Activated CD4-positive, alpha-beta T cell treated with anti-CD3 and anti-CD28 coated beads, Interleukin-2, amount 50 U/mL, for 24 hours (primary cell): ENCODE measurements at places on chromosomes 11 and 22.

DNA sequence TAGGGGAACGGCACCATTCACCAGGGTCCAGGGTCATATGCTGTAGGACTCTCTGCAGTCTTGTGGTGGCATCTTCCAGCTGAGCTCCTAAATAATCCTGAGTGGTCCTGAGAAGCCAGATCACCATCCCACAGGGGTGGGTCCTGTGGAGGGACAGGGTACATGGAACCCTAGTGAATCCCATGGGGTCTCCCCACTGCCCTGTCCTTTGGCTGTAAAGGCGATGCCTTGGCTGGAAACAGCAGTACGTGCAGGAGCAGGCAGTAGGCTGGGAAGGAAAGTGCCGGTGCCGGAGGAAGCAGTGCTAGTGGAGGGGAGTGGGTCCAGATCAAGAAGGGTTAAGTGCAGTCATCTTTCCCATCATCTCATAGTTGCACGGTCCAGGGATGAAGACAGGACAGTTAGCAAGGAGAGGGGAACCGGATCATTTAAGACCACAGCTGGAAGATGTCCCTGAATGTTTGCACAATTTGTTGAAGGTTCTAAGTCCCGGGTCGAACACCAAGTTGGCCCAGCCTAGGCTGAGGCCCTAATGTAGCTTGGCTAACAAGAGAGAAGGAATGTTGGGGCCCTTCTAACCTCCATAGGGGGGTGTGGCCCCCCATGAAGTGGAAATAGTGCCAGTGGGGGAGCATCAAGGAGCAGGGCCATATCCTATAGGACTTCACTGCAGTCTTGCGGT is 18.1 kb downstream of the TSPAN32 start:
- no peak for DNase-seq

DNA sequence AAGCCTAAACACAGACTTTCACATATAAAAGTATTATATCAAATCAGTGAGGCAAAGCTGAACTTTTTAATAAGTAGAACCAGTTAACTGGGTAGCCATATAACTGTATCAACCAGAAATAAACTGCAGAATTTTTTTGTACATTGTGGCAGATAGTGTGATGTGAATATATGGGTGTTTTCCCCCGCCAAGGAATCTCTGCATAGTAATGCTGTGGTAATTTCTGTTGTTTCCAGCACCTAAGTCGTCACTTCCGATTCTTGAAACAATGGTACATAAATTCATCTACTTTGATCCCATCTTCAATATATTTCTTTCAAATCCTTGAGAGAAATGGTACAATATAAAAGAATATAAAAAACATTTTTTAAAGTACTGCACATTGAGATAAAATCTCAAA is 39.6 kb downstream of the NARS2 start:
- DNase-seq = no peak

DNA sequence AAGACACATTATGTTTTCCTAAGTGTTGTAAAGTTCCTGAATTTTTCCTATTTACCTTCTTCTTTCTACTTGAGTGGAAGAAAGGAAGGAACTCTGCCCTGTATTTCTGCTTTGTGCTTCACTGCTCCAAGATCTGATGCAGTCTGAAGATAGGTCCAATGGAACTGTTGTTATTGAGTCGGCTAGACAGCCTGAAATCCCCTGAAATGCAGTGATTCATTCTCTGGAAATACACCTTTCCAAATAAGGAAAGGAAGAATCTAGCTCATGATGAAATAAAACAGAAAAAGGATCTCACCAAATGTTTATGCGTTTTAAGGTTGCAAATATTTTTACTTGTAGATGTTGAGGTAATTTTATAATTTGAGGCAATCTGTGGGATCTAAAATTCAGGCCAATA is 322.8 kb downstream of the GUCY1A2 start:
- DNase-seq = no peak

DNA sequence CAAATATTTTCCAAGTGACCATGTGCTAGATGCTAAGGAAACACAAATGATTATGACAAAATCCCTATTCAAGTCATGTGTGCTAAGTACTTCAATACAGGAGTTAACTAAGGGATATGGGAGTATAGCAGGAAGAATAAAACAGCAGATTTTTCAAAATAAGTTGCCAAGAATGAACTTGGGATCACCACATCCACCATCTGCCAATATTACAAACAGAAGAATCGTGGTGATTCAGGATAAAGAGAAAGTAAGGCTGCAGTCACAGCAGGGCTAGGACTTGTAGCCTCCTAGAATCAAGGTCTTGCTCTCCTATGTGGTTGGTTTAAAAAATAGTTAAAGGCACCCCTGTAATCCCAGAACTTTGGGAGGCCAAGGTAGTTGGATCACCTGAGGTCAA is 34.3 kb downstream of the MRTFA start:
- no peak for DNase-seq

DNA sequence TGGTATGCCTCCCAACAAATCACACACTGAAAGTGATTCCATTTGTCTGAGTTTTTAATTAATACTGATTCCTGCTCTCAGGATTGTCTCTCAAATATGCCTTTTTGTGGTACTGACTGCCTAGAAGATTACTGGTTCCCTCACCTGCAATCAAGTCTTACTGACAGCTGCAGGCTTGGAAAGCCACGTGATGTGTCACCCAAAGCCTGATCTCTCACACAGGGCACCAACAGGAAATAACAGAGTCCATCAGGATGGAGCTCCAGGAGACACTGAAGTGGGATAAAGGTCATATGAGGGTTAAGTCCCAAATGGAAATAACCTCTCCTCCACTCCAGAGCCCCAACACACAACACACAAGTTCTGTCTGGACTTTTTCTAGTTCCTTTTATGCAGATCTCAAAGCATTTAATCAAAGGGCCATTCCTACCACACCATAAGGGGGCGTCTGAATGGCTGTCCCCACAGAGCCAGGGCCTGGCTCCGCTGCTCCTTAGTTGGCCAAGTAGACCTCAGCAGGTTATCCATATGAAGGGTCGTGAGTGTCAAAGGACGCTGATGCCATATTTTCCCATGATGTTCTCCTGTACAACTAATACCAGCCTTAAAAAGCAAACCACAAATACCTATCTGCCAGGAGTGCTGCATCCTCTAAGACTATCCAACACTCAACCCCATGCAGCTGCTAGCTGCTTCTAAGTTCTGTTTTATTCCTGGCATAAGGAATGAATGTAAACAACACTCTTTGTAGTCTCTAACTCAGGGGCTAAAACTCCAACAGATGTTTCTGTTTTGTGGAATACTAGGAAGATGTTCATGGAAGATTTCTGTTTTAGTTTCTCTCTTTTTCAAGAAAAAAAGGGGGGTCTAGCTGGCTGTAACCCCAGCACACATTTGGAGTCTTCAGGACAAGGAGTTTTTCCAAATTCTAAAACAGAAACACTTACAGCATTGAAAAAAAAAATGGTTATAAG is 13.0 kb downstream of the SCUBE2 start:
- no peak for DNase-seq

DNA sequence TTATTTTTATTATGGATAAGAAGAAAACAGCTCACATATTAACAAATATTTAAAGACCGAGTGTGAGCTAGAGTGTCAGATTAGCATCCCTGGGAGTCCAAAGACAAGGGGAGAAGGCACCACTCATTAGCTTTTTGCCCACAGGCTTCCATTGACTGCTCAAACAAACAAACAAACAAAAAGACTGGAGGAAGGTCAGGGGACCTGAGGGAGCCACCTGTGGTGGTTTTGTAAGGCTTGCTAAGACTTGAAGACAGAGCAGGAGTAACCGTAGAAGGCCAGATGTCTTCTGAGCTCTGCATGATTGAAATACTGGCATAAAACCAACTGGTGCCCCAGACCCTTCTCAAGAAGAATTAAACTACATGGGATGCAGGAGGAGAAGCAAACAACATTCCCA is 395.2 kb upstream of the CNTN5 start:
- no peak for DNase-seq

DNA sequence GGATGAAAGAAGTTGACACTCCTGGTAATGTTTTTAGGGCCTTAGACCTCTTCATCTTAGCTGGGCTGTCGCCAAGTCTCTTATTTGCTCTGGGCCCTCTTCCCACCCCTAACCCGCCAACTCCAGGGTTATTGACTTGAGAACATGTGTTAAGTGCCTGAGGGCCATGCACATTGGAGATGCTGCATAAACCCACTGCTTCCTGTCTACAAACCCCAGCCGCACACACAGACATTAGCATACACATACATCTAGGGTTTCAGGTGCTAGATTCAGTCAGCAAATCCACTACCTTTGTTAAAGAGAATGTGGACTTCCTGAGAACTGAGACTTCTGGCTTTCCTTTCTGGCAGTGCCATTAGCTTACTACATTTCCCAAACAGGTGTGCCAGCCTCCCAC is 817 bp downstream of the PANX3 start:
- DNase-seq = no peak

- no peak for DNase-seq
Measured at GRCh38 chr11:57311109-57311936, 13.4 kb downstream of the TNKS1BP1 start.

DNA sequence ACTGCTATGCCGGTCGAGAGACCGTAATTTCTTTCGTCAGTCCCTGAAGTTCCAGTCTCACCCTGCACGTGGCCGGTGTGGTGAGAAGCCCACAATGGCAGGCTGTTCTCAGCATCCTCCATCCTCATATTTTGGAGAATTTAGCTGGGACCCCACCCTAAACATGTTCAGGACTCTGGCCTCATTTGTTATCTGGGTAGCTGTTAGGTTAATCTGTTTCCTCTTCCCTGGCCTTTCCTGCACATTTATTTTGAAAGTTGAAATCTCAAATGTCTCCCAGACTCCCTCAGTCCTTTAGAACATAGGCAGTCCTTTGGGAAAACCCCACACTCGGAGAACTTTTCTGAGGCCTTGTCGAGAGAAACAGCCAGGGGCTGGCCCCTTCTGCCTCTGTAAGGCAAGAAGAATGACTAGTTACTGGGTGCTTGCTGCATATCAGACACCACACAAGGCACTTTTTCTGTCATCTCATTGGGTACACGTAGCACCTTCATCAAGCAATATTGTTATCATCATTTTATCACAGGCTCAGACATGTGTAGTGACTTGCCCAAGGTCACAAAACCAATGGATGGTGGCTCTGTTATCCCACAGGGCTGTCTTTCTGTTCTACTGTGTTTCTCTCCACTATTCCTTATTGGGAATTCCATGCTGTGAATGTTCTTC is 109.3 kb upstream of the CRYBB3 start:
- DNase-seq = no peak

- DNase-seq = no peak
Measured at GRCh38 chr22:42685941-42686653, 34.6 kb downstream of the A4GALT start.

DNA sequence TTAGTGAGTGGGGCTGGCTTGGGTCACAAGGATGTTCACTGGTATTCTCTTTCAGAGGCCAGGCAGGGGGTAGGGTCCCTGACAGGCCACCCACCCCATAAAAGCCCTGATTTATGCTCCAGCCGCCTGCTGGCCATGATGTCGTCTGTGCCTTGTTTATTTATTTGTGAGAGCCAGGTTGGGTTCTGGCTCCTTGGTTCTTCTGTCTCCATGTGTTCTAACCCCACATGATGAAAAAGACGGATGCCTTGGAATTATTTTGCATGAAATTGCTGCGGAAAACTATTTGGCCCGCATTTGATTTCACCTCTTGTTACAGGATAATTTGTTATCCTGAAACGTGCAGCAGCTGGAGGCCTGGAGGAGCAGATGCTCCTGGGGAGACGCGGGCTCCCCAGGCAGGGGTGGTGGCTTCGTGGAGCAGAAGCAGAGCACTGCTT is 46.3 kb upstream of the WNT11 start:
- DNase-seq = no peak

DNA sequence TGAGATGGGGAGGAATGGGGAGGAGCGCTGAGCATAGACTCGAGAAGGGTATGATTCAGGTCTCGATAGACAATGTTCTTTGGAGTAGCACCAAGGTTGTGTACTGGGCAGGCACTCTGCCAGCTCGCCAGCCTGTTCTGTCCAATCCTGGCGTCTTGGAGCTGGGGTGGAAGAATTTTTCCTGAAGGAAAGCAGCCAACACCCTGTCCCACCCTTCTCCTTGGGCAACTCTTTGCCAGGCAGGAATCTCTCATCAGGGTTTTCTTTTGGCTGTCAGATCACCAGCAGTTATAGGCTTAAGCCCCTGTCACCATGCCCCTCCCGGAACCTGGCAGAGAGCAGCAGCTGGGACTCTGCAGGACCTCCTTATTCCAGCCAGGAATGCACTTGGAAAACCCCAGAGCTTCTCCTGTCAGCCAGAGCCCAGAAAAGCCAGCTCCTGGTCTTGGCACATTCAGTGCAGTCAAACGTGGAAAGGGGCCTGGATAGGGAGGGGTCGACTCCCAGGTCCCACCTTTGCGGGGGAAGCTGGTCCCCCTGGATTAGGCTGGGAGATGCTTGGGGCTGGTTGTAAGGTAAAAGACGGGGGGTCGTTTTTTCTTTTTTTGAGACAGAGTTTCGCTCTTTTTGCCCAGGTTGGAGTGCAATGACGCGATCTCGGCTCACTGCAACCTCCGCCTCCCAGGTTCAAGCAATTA is 14.4 kb upstream of the SPTBN2 start:
- DNase-seq = no peak

- DNase-seq = no peak
Measured at GRCh38 chr22:23223569-23224317, 43.4 kb downstream of the BCR start.

GRCh38 chr11:10490398-10491241 is 35.6 kb downstream of the AMPD3 start:
- no peak for DNase-seq

- DNase-seq = peak; percentile 8
Measured at GRCh38 chr11:112453601-112454577, 193.2 kb upstream of the PLET1 start.

DNA sequence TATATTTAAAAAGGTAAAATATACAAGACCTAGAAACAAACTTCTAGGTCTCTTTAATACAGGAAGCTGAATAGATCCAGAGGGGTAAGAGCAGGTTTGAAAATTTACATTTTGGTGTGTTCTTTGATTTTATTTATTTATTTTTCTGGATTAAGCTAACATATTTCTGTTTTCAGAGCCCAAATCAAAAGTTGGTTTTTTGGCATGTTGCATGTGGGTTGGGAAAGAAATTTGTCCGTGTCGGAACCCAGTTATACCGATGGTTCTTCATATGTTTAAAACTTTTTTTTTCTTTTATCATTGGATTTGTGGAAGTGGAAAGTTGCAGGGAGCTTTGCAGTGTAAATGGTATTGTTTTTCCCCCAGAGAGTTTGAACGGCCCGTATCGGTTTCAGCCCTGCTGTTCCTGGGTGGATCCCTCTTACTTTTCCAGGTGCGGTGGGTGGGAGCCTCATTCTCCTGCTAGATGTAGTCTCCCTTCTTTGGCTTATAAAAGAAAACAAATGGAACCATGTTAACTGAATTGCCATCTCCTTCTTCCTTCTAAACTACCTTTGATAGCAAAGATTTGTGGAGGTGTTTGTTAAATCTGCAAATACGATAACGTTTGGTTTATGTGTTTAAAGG is 746 bp downstream of the CTNND1 start:
- no peak for DNase-seq

- DNase-seq = no peak
Measured at GRCh38 chr11:32433914-32434355, 1.4 kb downstream of the WT1 start.

GRCh38 chr11:127622686-127623085 is 622.1 kb upstream of the KIRREL3 start:
- no peak for DNase-seq
